ENCODE measurements at places on chromosomes 4 and X. TPM values are rescaled to one million over a fixed set of nuclear protein-coding genes. Genes with fewer than 3 reads are reported as not detected.

GRCh38 chr4:169800541-169800940 is 42.8 kb upstream of the HPF1 start:
- DNase-seq, result no peak

DNA sequence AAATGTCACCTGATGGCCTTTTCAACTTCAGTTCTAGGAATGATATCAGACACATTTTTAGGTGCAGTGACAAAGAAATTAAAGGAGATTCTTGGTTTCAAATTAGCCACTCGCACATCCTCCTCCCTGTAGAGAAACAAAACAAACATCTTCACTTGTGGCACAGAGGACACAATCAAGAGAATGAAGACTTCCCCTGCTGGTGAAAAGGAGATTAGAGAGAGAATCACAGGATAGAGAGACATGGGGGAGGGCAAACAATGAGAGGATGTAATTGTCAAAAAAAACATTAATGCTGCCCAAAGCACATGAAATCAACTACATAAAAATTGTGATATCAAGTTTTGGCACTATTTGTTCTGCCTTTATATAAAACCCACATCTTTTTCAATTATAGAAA is 34.5 kb downstream of the ACE2 start:
- no peak for DNase-seq

- peak; percentile 32 for DNase-seq
These were observed 48.4 kb downstream of the ARHGAP10 start for GRCh38 chr4:147780137-147780777.

DNA sequence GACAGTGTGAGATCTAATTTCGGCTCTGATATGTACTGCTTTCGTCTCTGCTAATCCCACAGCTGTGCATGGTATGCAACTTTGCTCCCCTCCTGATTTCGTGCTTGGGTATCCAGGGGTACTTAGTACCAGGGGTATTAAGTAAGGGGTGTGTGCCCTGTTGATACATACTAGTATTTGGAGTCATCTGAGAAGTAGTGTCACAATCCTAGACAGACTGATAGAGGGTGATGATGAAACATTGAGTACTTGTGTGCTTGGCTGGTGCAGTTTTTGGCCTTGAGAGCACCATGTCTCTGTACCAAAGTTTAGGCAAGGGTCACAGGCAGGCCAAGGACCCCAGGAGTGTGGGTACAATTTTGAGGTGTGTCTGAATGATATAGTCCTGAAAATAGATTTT is 10.9 kb downstream of the GPAT3 start:
- DNase-seq, result no peak

- DNase-seq, result no peak
These were observed 29.9 kb downstream of the TBL1X start for GRCh38 chrX:9494771-9495170.

Gene MAGEB1
- total RNA-seq, result not detected

GRCh38 chrX:40845331-40845911 is 110.1 kb upstream of the MED14 start:
- no peak for DNase-seq

Gene MAGEA11
- total RNA-seq, result not detected

Gene CHRNA9
- not detected for total RNA-seq

Gene FAM47A
- total RNA-seq, result not detected

GRCh38 chr4:48930654-48931053 is 24.1 kb upstream of the OCIAD2 start:
- no peak for DNase-seq

Gene ZMAT1
- total RNA-seq, result 1.5 TPM

GRCh38 chrX:37509349-37509748 is 62.1 kb upstream of the LANCL3 start:
- DNase-seq, result no peak

Gene PPP3CA
- 38.0 TPM for total RNA-seq

- no peak for DNase-seq
These were observed 34.6 kb downstream of the EFHC2 start for GRCh38 chrX:44308869-44309268.

Measured in left colon (tissue), 2 donors.